Fibroblast of skin of right biceps (primary cell): ENCODE measurements at places on chromosomes 3 and 15.

GRCh38 chr15:83012076-83012426 lies 612 bp upstream of the C15orf40 start:
- DNase-seq = peak; percentile 37

DNA sequence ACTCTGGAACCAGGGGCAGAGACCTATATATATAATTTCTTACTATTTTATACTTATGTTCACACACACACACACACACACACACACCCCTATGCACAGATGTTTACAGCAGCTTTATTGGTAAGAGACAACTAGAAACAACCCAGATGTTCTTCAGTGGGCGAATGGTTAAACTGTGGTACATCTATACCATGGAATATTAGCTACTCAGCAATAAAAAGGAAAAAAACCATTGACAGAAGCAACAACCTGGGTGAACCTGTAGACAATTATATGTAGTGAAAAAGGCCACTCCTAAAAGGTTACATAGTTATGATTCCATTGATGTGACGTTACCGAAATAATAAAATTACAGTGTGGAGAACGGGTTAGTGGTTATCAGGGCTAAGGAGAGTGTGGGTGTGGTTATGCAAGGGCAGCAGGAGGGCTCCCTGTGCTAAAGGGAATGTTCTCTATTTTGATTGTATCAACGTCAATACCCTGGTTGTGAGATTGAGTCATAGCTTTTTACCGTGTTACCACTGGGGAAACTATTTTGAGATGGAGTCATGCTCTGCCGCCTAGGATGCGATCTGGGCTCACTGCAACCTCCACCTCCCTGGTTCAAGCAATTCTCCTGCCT lies 85.5 kb downstream of the FLNB start:
- peak; percentile 60 for DNase-seq

DNA sequence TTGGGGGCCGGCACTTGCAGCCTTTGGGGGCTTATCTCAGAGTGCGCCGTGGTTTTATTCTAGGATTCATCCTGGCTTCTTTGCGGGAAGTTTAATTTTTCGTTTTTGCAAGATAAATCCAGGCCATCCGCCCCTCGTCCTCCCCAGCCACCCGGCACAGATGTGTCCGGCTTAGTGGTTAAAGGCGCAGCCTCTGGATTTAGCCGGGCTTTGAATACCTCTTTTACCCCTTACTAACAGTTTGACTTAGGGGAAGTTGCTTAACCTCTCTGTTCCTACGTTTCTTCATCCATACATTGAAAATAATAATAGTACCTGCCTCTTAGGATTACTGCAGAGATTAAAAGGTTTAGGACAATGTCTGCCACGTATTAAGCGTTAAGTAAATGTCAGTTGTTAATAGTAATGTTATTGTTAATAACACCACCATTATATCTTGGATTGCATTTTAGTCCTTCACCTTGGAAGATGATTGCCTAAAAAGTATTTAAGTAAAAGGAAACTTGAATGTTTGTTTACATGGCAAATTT lies 714 bp downstream of the ECT2 start:
- DNase-seq = peak; percentile 17

DNA sequence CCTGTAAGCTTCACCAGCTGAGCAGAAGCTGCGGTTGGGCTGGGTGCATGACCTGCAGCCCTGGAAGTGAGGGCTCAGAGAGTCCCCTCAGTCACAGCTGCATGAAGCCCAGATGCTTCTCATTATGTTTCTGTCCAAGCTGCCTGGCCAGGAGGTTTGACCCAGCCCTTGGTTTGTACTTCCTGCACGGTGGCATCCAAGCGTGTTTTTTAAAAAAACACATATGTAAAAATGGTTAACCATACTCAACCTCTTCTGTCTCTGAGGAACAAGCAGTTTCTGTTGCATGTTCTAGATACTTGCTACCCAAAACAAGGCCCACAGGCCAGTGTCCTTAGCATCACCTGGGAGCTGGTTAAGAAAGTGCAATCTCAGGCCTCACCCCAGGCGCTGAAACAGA lies 76.0 kb upstream of the ATP10A start:
- no peak for DNase-seq

DNA sequence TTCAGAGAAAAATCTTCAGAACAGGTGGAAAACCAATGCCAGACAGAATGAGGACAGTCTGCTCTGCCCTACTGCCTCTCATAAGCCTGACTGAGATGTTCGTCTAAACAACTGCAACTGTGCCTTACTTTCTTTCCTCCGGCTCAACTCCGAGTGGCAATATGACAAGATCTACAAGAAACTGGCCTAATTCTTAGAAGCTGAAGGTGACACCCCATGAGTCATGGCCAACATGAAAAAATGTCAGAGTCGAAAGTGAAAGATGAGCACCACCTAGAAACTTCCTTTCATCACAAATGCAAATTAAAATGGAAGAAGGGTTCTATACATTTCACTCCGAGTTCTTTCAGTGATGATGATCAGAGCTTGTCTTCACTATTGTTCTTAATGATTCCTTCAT lies 12.9 kb downstream of the PCYT1A start:
- no peak for DNase-seq

- no peak for DNase-seq
Measured at GRCh38 chr15:50823281-50823680, 57.8 kb upstream of the SPPL2A start.

GRCh38 chr3:108117241-108117775 lies 26.5 kb upstream of the CD47 start:
- peak; percentile 23 for DNase-seq

DNA sequence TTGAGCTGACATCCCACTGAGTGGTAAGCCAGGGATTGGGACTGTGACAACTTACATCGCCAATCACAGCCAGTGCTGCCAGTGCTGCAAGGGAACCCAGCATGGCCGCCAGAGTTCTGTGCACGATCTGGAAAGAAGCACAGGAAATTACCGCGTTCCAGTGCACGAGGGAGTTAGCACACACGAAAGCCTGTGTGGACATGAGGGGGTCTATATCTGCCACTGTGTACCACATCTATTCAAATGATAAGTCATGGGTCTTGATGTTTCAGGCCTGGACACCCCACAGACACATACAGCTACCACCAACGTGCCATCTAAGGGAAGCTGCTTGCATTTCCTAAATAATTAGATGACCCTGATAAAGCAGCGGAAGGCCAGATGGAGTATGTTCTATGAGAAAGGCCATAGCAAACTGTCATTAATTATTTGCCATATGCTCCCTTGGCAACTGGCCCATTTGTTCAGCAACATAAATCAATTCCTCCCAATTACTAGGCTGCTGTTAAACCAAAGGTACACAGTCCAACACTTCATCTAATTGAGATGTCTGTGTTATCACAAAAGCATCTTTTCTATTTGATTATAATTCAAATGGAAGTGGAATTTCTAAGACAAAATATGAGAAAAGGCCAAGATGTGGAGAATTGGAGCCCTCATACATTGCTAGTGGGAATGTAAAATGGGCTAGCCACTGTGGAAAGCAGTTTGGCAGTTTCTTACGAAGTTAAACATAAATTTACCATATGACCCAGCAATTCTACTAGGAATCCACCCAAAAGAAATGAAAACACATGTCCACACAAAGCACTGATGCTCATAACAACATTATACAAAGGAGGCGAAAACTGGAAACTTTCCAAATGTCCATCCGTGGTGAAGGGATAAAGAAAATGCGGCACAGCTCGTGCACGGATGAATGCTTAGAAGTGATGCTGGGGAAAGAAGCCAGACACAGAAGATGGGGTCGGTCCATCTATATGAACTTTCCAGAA lies 108.3 kb downstream of the OCA2 start:
- DNase-seq = no peak

- no peak for DNase-seq
Measured at GRCh38 chr3:49023775-49024174, 1.9 kb downstream of the NDUFAF3 start.

GRCh38 chr3:182500289-182500688 lies 293.0 kb upstream of the ATP11B start:
- DNase-seq = no peak

- no peak for DNase-seq
Measured at GRCh38 chr3:64268926-64269325, 43.7 kb upstream of the PRICKLE2 start.

- DNase-seq = peak; percentile 72
Measured at GRCh38 chr3:136209921-136210320, 13.8 kb upstream of the MSL2 start.

GRCh38 chr15:62914461-62915079 lies 128.0 kb upstream of the TPM1 start:
- DNase-seq = no peak

GRCh38 chr3:5456199-5456598 lies 268.7 kb downstream of the EDEM1 start:
- no peak for DNase-seq

GRCh38 chr15:58410353-58410752 lies 21.4 kb upstream of the LIPC start:
- DNase-seq = peak; percentile 66

- DNase-seq = no peak
Measured at GRCh38 chr3:18122264-18122663, 302.9 kb downstream of the SATB1 start.

DNA sequence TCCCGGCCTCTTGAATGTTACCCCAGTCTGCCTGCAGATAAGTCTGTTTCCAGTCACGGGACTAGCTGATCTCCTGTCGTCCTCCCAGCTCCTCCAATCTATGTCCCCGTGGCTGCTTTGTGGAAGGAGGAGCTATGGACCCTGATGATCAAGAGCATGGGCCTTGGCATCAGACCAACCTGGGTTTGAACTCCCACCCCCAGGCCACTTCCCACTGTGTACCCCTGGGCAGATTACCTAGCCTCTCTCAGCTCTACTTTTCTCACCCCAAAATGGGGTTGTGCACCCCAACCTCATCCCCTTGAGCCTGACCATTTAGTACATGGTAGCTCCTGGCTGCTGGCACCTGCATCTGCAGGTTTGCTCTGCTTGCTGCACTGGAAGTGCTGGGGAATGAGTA lies 55.8 kb downstream of the GASK1A start:
- no peak for DNase-seq

DNA sequence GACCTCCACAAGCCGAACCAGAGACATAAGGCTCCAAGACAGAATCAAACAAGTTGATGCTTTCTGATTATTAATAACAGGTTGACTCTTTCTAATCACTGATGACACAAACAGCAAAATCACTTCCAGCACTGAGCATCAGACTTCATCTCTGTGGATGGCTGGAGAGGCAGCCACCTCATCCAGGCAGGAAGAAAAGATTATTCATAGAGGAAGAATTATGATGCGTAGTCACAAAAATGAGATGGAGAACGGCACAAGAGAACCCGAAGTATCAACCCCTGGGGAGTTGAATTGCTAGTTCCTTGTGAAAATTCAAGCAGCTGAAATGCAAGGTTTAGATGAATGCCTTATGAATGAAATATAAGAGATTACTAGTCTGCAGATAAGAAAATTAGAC lies 49.9 kb upstream of the LMCD1 start:
- peak; percentile 94 for DNase-seq

DNA sequence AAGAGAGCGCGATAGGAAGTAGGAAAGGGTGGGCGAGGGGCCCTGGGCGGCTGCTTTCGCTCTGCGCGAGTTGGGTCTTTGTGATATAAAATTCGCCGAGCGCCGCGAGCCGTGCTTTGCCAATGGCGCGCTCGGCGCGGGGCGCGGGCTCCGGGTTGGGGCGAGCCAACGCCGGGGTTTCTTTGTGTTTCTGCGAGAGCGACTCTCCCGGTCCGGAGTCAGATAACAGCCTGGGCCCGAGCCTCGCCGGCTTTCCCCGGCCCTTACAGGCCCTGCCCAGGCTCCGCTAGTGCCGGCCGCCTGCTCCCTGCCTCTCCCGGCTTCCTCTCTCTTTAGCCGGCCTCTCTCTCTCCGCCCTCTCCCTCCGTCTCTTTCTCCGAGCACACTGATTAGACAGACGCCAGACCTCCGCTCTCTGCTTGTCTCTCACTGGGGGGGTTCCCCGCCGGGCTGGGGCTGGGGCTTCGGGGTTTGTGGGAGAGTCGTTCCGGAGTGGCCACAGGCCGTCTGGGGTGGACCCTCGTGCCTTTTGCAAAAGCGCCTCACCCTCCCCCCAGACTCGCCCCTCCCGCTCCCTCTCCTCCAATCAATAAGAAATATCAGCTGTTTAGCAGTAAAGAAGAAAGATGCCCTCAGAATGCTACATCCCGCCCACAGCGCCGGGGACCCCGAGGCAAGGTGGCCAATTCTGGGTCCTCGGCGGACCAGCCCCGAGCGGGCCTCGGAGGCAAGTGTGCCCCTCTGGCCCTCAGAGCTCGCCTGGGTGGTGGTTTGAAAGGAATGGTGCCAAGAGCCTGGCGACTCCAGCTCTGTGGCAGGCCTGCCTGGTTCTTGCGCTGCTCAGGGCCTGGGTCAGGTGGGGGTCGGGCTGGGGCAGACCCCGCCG lies 2.9 kb downstream of the NR2F2 start:
- DNase-seq = no peak

DNA sequence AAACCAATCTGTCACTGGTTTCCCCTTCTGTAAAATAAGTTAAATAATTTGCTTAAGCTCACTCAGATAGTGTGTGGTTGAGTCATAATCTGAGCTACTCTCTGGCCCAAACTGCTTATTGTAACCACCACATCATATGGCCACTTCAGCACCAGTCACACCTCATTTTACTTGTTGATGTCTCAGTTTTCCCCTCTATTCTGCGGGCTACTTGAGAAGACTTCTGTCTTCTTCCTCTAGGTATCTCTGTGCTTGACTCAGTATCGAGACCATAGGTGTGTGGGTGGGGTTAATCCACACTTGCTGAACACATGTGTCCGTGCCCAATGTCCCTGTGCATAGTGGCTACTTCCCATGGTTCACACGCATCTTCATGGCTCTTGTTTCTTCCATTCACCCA lies 32.9 kb downstream of the CRYGS start:
- no peak for DNase-seq

DNA sequence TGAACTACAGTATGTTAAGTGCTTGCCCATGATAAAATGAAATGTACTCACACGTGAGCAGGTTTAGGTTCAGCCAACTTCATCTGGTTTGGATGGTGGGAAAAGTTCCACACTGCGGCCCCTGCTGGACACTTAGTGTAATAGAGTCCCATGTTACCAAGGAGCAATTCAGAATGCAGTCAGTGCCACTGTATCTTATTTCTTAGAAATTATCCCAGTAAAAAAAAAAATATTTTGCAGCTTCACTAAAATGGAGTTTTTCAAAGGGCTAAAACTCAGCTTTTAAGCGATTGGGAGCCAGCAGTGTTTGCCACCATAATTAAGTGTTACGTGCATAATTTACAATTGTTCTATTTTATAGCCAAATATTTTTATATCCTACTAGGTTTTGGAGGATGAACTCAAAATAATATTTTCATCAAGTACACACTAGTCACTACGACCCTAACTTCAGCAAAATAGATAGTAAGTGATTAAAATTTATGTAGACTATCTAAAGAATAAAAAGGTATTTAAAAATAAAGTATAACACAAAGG lies 371.7 kb upstream of the GBE1 start:
- peak; percentile 58 for DNase-seq
